Activated CD4-positive, alpha-beta T cell treated with anti-CD3 and anti-CD28 coated beads, Interleukin-2, amount 10 ng/mL, durations not matched to agents 7 days and 5 days (primary cell): ENCODE measurements at places on chromosomes 3 and 15. TPM values are rescaled to one million over a fixed set of nuclear protein-coding genes. Genes with fewer than 3 reads are reported as not detected.

The NME9 gene
- not detected for total RNA-seq

The GPR62 gene
- total RNA-seq, result not detected

The ACKR2 gene
- total RNA-seq, result 0.73 TPM

The TRANK1 gene
- 93.1 TPM for total RNA-seq

The TIGIT gene
- 7.0 TPM for total RNA-seq

DNA sequence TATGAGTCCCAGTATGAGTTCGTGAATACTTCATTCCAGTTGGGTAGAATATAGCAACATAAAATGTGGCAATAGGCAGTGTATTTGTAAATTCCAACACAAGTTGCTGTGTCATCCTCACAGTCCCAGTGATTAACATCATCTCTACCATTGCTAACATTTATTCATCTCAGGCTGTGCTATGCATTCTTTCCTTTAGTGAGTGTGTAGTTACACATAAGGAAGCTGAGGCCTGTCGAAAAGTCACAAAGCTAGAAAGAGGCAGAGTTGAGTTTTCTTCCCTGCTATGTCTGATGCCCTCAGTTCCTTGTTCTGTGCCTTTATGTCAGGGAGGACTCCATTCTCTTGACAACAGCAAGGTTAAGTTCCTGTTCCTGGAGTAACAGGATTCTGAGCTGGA, 96.4 kb downstream of the FNDC3B start:
- H3K27me3 ChIP-seq, result no peaks in the 10 kb centered on the region
- H3K27ac ChIP-seq, result no peak overlapping the region
- H3K4me1 ChIP-seq, result peaks cover 65% of the 10 kb centered on the region
- no peak overlapping the region for H3K4me3 ChIP-seq

GRCh38 chr3:62602987-62603386, 229.6 kb upstream of the FEZF2 start:
- H3K4me3 ChIP-seq, result no peak overlapping the region
- no peak for DNase-seq
- no peak overlapping the region for H3K27ac ChIP-seq
- H3K4me1 ChIP-seq, result no peaks in the 10 kb centered on the region
- no peaks in the 10 kb centered on the region for H3K36me3 ChIP-seq
- H3K27me3 ChIP-seq, result no peaks in the 10 kb centered on the region

GRCh38 chr3:159080256-159080655, 278.4 kb downstream of the MFSD1 start:
- H3K36me3 ChIP-seq, result no peaks in the 10 kb centered on the region
- H3K4me3 ChIP-seq, result no peak overlapping the region
- no peaks in the 10 kb centered on the region for H3K4me1 ChIP-seq
- no peak for DNase-seq
- H3K27ac ChIP-seq, result no peak overlapping the region

DNA sequence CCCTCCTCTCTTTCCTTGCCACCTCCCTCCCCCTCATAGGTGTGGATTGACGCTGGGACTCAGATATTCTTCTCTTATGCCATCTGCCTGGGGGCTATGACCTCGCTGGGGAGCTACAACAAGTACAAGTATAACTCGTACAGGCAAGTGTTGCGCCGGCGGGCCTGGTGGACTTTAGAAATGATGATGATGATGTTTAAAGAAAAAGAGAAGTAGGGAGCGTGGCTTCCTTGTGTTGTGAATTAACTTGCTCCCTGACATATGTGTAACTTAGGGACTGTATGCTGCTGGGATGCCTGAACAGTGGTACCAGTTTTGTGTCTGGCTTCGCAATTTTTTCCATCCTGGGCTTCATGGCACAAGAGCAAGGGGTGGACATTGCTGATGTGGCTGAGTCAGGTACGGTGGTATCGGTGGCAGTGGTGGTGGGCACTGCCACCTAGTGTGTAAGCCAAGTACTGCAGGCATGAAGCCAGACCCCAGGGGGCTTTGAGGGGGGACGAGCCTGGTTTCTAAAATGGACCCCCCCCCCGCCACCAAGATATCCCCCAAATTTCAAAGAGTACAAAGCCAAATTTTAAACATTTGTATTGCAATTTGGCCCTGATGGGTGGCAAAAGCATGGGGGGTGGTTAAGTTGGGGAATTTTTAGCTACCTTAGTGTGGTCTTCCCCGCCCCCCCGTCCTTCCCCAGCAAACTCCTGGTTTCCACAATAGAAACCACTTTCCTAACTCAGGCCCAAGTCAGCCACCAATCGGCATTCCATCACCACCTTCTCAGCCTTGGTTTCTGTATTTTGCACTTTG, 65.6 kb downstream of the SLC6A6 start:
- H3K27ac ChIP-seq, result no peak overlapping the region
- H3K4me3 ChIP-seq, result no peak overlapping the region
- no peaks in the 10 kb centered on the region for H3K27me3 ChIP-seq

DNA sequence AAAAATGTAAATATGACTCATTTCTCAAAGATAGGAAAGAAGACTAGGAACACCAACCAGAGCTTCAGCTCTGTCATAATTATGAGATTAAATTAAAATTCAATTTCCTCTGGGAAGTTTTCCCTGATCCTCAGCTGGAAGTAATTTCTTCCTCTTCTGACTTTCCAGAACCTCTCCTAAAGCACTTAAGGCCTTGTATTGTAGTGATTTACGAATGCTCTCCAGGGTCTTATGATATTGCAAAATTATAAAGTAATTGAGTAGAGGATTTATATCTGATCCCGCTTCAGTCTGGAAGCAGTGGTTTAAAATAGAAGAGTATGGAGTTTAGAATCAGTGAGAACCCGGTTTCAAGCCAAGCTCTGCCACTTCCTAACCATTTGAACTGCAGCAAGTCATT, 279.8 kb downstream of the ZPLD1 start:
- no peaks in the 10 kb centered on the region for H3K36me3 ChIP-seq
- H3K4me3 ChIP-seq, result no peak overlapping the region
- no peak for DNase-seq
- H3K27me3 ChIP-seq, result peaks cover 5% of the 10 kb centered on the region

GRCh38 chr15:50148362-50148963, 29.4 kb upstream of the ATP8B4 start:
- peaks cover 14% of the 10 kb centered on the region for H3K4me1 ChIP-seq
- no peak overlapping the region for H3K4me3 ChIP-seq
- H3K27ac ChIP-seq, result no peak overlapping the region

GRCh38 chr3:128040660-128041059, 11.6 kb upstream of the SEC61A1 start:
- peaks cover 37% of the 10 kb centered on the region for H3K27me3 ChIP-seq
- no peaks in the 10 kb centered on the region for H3K36me3 ChIP-seq
- no peaks in the 10 kb centered on the region for H3K4me1 ChIP-seq
- H3K4me3 ChIP-seq, result no peak overlapping the region
- H3K27ac ChIP-seq, result no peak overlapping the region

DNA sequence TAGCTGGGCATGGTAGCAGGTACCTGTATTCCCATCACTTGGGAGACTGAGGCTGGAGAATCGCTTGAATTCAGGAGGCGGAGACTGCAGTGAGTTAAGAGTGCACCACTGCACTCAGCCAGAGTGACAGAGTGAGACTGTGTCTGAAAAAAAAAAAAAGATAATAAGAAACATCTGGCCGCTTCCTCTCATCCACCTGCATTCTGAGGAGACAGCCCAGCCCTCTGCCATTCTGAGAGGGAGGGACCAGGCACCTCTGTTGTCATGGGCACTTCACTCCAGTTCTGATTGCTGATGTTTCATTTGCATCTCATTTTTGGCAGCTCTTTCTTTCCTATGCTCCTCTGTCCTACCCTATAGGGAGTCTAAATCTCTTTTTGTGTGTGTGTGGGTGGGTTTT, 36.4 kb upstream of the GSK3B start:
- no peaks in the 10 kb centered on the region for H3K36me3 ChIP-seq
- DNase-seq, result no peak
- no peak overlapping the region for H3K4me3 ChIP-seq

DNA sequence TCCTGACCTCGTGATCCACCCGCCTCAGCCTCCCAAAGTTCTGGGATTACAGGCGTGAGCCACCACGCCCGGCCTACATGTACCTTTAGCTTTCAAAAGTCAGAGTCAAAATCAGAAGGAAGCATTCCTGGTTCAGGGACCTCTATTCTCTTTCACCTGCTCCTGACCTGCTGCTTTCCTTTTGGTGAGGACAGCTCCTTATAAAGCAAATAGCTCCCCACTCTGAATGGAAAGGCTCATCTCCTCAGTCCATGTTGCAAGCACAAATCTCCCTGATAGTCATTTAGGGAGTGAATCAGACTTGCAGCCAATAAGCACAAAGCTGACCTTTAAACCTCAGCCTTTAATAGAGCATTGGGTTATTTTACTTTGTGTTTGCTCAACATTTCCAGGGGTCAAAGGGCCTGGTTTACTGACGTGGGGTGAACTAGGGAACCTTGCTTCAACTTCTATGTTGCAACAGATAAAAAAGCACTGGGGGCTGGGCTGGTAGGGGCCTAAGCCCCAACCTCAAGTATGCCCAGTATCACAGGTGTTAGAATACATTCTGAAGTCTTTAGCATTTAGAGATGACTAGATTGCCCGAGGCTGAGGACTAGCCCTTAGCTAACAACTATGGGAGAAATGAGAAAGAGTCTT, 43.1 kb downstream of the THRB start:
- DNase-seq, result no peak
- H3K4me3 ChIP-seq, result no peak overlapping the region
- no peaks in the 10 kb centered on the region for H3K36me3 ChIP-seq
- no peaks in the 10 kb centered on the region for H3K27me3 ChIP-seq
- H3K27ac ChIP-seq, result no peak overlapping the region

GRCh38 chr3:105944276-105944675, 75.5 kb upstream of the CBLB start:
- no peak overlapping the region for H3K4me3 ChIP-seq
- H3K27me3 ChIP-seq, result no peaks in the 10 kb centered on the region
- DNase-seq, result no peak

GRCh38 chr15:35329521-35329961, 216.4 kb downstream of the DPH6 start:
- H3K36me3 ChIP-seq, result no peaks in the 10 kb centered on the region
- no peak overlapping the region for H3K27ac ChIP-seq
- no peaks in the 10 kb centered on the region for H3K27me3 ChIP-seq
- H3K4me1 ChIP-seq, result no peaks in the 10 kb centered on the region

DNA sequence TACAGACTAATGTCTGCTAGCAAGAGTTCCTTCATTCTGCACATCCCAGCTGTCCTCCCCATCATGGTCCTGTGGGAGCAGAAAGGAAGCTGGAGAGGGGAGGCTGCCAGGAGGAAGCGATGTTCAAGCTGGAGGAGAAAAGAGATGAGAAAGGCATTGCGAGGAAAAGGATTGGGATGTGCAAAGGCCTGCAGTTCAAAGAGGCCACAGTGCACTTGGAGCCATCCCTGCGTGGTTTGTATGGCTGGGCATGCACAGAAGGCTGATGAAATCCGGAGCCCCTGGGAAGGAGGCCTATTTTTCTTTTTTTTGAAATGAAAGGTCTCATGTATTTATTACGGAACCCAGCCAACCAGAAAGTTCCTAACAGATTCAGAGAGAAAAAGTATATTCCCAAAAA, 22.8 kb downstream of the AMOTL2 start:
- DNase-seq, result no peak
- peaks cover 2% of the 10 kb centered on the region for H3K4me1 ChIP-seq
- no peak overlapping the region for H3K4me3 ChIP-seq
- no peak overlapping the region for H3K27ac ChIP-seq
- H3K36me3 ChIP-seq, result no peaks in the 10 kb centered on the region
- H3K27me3 ChIP-seq, result no peaks in the 10 kb centered on the region

DNA sequence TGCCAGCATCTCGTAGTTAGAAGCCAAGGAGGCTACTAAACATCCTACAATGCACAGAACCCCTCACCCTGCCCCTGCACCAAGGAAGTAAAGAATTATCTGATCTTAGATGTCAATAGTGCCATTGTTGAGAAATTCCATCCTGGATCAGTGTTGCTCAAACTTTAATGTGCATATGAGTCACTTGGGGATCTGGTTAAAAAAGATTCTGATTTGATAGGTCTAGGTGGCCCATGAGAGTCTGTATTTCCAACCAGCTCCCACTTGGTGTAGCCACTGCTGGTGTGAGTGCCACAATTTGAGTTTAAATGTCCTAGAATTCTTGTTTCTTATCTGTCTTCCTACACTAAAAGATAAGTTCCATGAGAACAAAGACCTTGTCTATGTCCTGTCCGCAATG, 43.7 kb downstream of the TMEM45A start:
- no peaks in the 10 kb centered on the region for H3K4me1 ChIP-seq
- no peak overlapping the region for H3K27ac ChIP-seq
- H3K27me3 ChIP-seq, result peaks cover 4% of the 10 kb centered on the region
- no peak overlapping the region for H3K4me3 ChIP-seq
- no peaks in the 10 kb centered on the region for H3K36me3 ChIP-seq

GRCh38 chr3:94001191-94001590, 21.2 kb downstream of the ARL13B start:
- no peaks in the 10 kb centered on the region for H3K27me3 ChIP-seq
- H3K27ac ChIP-seq, result no peak overlapping the region
- H3K4me3 ChIP-seq, result no peak overlapping the region
- H3K36me3 ChIP-seq, result peaks cover 3% of the 10 kb centered on the region

GRCh38 chr3:101495552-101495951, 17.5 kb downstream of the SENP7 start:
- peaks cover 9% of the 10 kb centered on the region for H3K4me1 ChIP-seq
- DNase-seq, result no peak
- H3K36me3 ChIP-seq, result peaks cover 61% of the 10 kb centered on the region
- H3K27me3 ChIP-seq, result no peaks in the 10 kb centered on the region
- no peak overlapping the region for H3K4me3 ChIP-seq

- H3K27me3 ChIP-seq, result no peaks in the 10 kb centered on the region
- no peak overlapping the region for H3K27ac ChIP-seq
- H3K4me1 ChIP-seq, result no peaks in the 10 kb centered on the region
- DNase-seq, result no peak
- H3K4me3 ChIP-seq, result no peak overlapping the region
- H3K36me3 ChIP-seq, result no peaks in the 10 kb centered on the region
These were observed 1283.7 kb downstream of the OTOL1 start for GRCh38 chr3:162780313-162780712.

DNA sequence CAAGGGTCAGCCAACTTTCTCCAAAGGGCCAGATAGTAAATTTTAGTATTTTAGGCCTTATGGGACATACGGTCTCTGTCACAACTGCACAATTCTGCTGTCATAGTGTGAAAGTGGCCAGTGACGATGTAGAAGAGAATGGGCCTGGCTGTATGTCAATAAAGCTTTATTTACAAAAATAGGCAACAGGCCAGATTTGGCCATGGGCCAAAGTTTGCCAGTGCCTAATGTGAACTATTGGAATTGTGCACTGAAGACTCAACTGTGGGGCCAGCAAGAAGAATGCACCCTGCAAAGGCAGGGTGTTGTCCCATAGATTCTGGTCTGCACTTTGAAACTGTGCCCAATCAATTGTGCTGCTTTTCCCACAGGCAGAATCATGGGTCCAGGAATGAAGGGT, 69.4 kb upstream of the PRR23E start:
- H3K4me1 ChIP-seq, result no peaks in the 10 kb centered on the region
- no peak for DNase-seq
- H3K4me3 ChIP-seq, result no peak overlapping the region
- no peak overlapping the region for H3K27ac ChIP-seq

DNA sequence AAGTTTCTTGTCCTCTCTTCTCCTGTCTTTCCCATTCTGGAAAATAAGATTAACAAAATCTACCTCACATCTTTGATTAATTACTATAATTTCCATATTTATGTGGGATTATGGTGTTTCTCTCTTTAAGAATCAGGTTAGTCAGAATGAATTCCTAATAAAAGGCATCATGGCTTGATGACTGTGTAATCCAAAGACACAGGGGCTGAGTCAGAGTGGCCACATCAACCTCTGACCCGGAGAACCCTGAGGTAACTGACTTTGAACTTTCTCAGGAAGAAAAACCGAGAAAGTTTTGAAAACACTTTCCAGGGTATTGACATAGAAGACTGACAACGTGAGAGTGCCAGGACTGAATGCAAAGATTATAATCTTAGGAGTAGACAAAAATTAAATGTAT, 170.3 kb upstream of the MCTP2 start:
- no peak overlapping the region for H3K27ac ChIP-seq
- DNase-seq, result no peak
- H3K36me3 ChIP-seq, result no peaks in the 10 kb centered on the region
- H3K4me3 ChIP-seq, result no peak overlapping the region
- no peaks in the 10 kb centered on the region for H3K4me1 ChIP-seq
